ENCODE measurements at places on chromosomes 1 and 21.

DNA sequence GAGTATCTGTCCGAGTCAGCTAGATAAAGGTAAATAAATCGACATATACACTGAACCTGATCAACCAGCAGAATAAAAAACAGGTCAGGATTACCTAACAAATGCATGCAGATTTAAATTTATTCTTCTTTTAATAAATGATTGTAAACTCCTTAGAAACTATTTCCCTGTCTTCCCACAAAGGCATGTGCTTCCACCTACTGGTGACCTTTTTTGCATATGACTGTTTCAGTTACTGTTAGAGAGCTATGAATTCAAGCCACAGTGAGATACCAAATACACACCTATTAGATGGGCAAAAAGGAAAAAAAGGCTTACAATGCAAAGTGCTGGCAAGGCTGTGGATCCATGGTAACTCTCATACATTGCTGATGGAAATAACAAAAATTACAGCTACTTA is 957.4 kb upstream of the NCAM2 start:
- DNase-seq = no peak

DNA sequence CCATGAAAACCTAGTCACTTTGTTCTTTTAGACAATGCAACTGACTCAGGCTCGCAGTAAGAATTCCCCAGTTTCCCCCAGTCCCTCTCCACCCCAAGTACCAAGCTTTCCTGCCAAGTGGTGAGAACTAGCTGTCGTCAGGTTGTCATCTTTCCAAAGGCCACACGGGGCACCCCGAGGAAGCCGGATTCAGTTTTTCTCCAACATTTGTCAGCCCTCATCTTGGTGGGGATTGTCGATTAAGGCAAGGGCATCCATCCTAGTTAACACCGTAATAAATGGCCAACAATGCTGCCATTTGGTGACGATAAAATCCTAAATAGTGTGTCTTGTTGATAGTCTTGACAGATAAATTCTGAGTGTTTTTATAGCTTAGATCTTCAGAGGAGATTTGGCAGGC is 55.9 kb upstream of the PROX1 start:
- no peak for DNase-seq

GRCh38 chr1:69244211-69244610 is 323.5 kb upstream of the LRRC7 start:
- no peak for DNase-seq

GRCh38 chr21:39087238-39088030 is 95.8 kb downstream of the PSMG1 start:
- DNase-seq = no peak

- no peak for DNase-seq
These were observed 26.9 kb upstream of the GPR88 start for GRCh38 chr1:100511058-100511457.

DNA sequence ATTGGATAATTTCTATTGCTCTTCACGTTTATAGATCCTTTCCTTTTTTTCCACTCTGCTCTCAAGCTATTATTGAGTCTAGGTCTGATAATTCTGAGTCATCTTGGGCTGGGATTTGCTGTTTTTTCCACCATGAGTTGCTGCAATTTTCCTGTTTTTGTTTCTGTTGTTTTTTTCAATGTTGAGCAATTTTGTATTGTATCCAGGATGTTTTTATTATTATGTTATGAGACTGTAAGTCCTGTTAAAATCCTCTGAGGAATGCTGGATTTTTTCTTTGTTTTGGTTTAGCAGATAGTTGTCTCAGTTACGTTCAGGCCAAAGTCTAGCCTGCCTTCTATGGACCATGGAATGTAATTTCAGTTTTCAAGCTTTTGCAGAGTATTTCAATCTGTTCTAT is 13.0 kb upstream of the SLC35A3 start:
- DNase-seq = no peak

DNA sequence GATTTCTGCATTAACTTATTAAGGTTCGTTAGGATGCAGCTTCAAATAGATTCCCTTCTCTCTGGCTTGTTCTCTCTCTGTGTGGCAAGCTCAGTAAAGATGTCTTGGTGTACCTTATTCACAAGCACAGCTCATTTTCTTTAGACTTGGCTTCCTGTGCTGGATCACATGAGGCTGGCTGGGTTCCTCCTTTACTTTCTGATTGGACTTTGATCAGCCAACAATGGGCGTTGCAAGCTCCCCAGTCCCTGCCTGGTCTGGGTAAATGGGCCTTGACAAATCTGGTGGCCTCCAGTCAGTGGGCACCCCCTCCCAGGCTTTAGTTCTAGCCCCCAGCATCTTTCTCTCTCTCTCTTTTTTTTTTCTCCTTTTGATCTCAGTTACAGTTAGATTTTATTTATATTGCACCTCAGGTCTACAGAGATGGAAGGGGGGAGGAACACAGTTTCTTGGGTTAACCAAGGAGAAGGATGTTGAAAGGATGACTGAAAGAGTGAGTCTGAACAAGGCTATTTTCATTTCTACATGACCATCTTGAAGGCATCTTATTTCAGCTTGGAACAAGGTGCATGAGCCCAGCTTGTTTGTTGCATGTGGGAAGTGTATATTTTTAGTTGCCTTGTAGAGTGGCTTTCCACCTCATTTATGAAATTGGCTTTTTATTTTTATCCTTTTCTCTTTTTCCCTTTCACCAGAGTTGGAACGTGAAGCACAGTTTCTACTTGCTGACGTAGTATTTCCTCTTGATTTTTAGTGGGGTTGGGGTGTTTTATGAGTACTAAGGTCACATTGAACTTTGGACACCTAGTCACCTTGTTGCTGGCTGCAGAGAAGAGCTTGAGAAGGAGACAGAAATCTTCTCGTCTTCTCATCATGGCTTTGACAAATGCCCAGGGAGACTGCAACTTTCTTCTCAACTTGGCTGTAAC is 77.1 kb downstream of the PBX1 start:
- DNase-seq = no peak

GRCh38 chr1:4444086-4444485 is 210.3 kb upstream of the AJAP1 start:
- DNase-seq = no peak

DNA sequence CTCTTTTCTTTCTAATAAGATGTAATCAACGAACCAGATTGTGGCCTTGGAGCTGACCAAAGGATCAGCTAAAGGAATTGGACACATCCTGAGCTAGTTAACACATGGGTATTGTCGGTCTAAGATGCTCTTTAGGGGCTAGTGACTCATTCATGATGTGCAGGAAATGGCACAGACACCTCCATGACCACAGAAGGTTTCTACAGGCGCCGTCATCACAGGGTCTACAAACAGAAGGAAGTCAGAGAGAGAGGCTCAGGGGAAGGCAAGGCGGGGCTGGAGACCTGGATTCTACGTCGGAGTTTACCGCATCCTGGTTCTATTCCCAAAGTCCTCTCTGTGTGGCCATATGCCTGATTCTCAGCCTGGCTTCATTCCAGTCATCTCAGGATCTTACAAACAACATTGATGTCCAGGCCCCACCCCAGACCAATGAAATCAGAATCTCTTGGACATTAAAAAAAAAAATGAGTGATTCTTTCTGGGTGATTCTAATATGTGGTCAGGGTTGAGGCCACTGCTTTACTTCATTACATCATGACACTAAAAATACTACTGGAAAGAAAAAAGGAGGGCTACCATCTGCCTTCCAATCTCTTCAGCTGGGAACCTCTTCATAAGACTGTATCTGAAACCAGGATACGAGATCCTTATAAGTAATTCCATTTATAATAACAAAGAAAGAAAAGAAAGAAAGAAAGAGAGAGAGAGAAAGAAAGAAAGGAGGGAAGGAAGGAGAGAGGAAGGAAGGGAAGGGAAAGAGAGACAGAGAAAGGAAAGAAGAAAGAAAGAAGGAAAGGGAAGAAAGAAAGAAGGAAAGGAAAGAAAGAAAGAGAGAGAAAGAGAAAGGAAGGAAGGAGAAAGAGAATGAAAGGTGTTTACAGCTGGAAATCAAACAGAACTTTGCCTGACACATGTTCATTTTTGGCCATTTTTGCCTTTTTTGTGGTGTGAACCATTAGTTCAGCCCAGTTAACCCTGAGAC is 11.6 kb upstream of the KCNJ15 start:
- peak; percentile 40 for DNase-seq

- no peak for DNase-seq
These were observed 48.7 kb downstream of the EIF2D start for GRCh38 chr1:206563367-206564207.

GRCh38 chr21:36534656-36535055 is 54.7 kb upstream of the CLDN14 start:
- no peak for DNase-seq

DNA sequence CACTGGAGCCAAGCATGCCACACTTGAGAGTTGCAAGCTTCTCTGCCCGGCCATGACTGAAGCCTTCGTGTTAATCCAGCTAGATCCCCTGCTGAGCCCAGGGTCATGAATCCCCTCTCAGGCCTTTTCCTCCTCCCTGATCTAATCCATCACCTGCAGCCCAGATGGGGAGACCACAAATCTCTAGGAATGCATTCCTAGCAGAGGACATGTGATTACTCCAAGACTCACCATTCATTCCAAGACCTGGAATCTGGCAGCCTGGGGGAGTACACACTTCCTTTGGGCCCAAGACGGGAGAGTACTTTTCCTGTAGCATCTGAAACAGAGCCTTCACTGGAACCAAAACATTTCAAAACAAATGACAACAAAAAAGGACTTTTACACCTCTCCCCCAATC is 269.3 kb upstream of the NFIA start:
- no peak for DNase-seq

DNA sequence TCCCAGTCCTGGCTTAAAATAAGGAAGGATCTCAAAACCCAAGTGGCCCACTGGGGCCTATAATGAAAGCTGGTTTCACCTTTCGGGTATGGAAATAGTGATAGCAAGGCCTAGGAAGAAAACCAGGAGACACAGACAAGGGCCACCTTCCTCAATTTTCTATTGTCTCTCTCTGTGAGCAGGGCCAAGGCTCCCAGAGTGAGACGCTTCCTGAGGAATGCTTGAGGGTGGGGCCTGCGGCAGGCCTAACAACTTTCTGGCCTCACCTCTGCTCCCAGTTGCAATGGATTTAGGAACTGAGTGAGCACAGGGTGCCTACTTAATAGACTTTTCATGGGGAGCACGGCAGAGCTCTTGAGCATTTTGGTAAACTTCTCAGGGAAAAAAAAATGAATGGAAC is 300.9 kb downstream of the ASTN1 start:
- DNase-seq = no peak

- DNase-seq = no peak
These were observed 99.9 kb upstream of the RUNX3 start for GRCh38 chr1:25030012-25030411.

DNA sequence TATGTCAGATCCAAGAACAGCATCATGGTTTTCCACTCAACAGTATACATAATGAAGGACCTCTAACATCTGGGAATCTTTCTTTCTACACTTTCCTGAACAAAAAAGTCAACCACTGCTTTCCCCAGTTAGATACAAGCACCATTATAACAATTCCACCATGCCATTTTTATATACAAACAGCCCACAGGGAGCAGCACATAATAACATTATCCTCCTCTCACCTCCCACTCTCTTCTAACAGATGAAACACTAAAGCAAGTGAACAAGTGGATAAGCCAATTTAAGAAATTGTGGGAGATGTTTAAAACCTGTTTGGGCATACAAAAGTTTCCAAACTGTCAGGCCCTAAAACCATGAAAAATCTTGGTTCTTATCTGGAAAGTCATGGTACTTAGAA is 29.4 kb upstream of the PRRC2C start:
- no peak for DNase-seq

- no peak for DNase-seq
These were observed 27.4 kb downstream of the QSOX1 start for GRCh38 chr1:180181996-180182642.

GRCh38 chr1:43432907-43433306 is 20.8 kb downstream of the HYI start:
- no peak for DNase-seq
